Glomerular endothelial cell (primary cell): ENCODE measurements at places on chromosomes 1 and 21. TPM values are rescaled to one million over a fixed set of nuclear protein-coding genes. Genes with fewer than 3 reads are reported as not detected.

The CDA gene
- 0.92 and 3.4 TPM in 2 replicates for total RNA-seq

The VSIG8 gene
- total RNA-seq: 0.35 TPM in 1 of 2 replicates, not detected in the other

DNA sequence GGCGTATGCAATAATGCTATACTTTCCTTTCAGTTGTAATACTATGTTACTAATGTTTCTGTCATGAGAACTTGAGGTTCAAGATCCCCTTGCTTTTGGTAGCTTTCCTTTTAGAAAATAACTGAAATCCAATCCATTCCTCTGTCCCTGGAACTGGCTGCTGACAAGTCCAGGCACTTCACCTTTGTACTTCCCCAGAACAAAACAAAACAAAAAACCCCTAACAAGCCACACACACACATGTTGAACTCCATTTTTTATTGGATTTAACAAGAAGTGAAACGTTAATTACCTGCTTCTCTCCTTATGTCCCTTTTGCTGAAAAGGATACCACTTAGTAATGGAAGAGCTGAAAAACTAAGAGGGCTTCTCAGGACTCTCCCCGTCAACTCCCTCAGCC is 26.1 kb upstream of the SDC3 start:
- DNase-seq: no peak

- no peak for DNase-seq
Measured at GRCh38 chr1:231045286-231045685, 5.2 kb upstream of the FAM89A start.

The KCNA2 gene
- total RNA-seq: not detected in 2 replicates

The AGL gene
- total RNA-seq: 8.1 and 10.9 TPM in 2 replicates

The LHX8 gene
- not detected in 2 replicates for total RNA-seq

DNA sequence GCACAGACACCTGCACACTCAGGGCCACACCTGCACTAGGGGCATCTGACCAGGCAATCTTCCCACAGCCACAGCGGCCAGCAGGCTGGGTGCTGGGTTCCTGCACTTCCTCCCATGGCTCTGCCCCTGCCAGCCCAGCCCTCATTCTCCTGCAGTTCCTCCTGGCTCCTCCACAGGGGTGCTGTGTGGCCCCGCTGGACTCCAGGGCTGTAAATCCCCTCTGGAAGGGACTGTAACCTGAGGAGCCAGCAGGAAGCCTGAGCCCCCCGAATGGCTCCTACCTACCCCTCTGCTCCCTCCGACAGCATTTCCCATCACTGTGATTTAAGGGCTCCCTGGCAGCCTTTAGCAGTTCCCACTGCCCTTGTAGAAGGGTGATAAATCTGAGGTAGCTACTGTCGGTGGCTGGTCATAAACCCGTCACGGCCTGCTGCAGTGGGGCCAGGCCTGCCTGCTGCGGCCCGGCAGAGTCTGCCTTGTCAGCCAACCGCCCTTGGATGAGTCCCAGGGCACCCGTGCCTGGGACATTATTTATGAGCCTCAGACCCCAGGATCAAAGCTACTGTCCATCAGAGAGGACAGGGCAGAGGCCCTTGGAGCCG is 8.8 kb downstream of the UBL4B start:
- no peak for DNase-seq

The NUDT17 gene
- total RNA-seq: 3.4 and 5.7 TPM in 2 replicates

GRCh38 chr1:41474490-41475271 is 9.8 kb downstream of the EDN2 start:
- no peak for DNase-seq

The LCE1E gene
- total RNA-seq: not detected in 2 replicates

The ARHGAP30 gene
- total RNA-seq: not detected in 2 replicates

DNA sequence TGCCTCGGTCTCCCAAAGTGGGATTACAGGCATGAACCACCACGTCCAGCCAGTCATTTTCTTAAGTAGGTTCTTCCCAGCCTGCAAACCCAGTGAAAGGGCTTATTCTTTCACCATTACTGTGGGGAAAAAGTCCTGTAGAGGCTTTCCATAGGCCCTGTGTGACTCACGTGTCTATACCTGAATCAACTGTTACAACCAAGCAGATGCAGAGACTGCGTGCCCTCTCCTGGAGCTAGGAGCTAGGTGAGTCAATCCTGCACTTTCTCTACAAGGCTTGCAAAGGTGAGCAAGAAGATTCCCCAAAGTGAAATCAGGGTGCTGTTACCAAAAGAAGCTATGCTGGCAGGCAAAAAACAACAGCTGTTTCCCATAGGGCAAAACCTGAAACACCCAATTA is 13.8 kb upstream of the MPZL1 start:
- DNase-seq: no peak

DNA sequence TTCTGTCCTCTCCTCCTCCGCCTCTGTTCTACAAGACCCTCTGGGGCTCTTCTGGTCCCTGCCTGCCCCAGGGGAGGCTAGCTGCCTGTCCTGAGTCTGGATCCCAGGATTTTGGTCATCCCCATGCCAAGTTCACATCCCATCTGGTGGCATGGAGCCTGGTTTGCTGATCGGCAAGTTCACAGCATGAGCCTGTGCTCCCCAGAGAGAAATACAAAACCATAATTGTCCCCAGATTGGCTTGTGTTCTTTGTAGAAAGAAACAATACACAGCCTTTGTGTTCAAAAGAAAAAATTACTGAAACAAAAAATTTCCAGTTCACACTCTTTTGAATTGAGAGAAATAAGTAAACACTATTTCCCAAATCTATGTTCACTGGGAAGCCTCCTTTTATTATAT is 149.4 kb upstream of the ZC3H12A start:
- no peak for DNase-seq

DNA sequence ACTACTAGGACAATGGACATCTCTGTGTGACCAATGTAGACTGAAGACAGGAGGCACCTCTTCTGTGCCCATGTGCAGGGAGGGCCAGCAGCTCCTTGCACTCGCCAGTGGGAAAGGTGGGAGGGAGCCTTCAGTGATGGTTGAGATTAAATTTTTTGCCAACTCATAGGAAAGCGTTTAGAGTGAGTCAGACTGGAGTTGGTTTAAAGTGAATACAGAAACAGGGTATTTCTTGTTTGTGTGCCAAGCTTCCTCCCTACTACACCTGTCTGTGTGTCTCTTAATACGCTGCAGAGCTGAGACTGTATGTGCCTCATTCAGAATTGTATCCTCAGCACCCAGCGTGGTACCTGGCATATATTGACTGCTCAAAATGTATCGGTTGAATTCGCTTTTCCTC is 13.5 kb upstream of the COL16A1 start:
- no peak for DNase-seq

The TNFRSF8 gene
- 0.18 TPM in 1 of 2 replicates, not detected in the other for total RNA-seq

The ARMH1 gene
- total RNA-seq: not detected in 2 replicates

GRCh38 chr1:228944296-228944695 is 209.0 kb downstream of the RHOU start:
- no peak for DNase-seq

- no peak for DNase-seq
Measured at GRCh38 chr1:17635811-17636210, 96.3 kb downstream of the ARHGEF10L start.

The SPATA1 gene
- total RNA-seq: 7.2 TPM in 1 of 2 replicates, not detected in the other

The GBP6 gene
- not detected in 2 replicates for total RNA-seq

The CD2 gene
- not detected in 2 replicates for total RNA-seq

DNA sequence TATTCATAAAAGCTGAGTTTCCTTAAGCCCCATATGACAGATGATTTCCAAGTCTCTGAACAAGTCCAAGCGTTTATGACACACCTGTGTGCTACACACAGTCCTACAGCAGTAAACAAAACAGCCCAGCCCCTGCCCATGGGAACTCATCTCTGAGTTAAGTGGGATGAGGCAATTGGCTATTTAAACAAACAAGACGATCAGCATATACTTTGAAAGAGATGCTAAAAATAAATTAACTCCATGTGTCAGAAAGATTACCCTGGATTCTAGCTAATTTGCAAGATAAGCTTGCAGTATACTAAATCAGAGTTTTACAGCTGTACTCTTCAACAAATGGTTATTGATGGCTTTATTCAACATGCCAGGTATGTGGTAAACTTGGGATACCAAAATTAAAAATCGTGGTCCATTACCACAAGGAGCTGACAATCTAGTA is 7.0 kb downstream of the PSMG1 start:
- no peak for DNase-seq

GRCh38 chr1:234782105-234782751 is 172.2 kb upstream of the IRF2BP2 start:
- no peak for DNase-seq

DNA sequence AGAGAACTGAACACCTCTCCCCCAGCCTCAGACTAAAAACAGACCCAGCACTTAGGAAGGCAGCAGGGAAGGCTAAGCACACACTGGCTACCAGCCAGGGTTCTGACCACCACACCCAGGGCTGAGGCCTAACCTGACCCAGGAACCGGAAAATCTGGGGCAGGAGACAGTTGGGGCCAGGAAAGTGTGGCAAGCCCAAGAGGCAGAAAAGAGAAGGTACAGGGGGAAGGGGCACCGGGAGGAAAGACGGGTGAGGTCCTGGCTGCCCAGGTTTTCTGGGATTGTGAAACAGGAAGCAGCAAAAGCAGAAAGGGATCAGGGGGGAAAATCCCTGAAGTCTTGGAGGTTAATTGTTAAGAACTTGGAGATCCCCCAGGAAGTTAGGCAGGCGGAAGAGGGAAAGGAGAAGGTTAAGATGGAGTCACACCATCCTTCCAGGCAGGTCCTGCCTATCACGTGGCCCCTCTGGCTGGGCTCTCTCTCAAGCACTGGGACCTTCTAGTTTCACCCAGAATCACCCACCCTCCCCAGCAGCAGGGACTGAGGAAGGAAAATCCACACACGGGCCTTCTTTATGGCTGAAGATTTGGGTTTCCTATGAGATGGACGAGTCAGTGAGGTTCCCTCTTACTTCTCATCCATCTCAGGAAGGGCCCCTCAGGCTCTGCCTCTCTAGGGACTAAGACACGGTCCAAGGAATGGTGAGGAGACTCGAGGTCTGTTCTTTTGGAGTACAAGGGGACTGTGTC is 2.6 kb downstream of the HDGF start:
- no peak for DNase-seq

DNA sequence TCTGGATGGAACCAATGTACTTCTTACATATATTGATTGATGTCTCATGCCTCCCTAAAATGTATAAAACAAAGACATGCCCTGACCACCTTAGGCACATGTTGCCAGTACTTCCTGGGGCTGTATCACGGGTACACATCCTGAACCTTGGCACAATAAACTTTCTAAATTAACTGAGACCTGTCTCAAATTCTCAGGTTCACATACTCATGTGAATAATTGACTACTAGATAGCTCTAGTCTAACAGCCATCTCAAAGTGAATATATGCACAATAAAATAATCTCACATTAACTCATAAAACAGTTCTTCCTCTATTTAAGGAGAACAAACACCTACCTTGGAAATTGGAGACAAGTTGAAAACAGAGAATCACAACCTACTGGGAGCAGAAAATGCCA is 5.6 kb downstream of the DNAI4 start:
- DNase-seq: no peak

- no peak for DNase-seq
Measured at GRCh38 chr1:40450495-40451237, 390 bp downstream of the ZFP69B start.

- DNase-seq: no peak
Measured at GRCh38 chr1:22121421-22121911, 21.4 kb downstream of the WNT4 start.

- no peak for DNase-seq
Measured at GRCh38 chr1:16212251-16212961, at the start of gene ARHGEF19. TSS of gene ARHGEF19 (minus strand) at chr1:16212652. CDS start at chr1:16209054, 3,598 bp downstream.

DNA sequence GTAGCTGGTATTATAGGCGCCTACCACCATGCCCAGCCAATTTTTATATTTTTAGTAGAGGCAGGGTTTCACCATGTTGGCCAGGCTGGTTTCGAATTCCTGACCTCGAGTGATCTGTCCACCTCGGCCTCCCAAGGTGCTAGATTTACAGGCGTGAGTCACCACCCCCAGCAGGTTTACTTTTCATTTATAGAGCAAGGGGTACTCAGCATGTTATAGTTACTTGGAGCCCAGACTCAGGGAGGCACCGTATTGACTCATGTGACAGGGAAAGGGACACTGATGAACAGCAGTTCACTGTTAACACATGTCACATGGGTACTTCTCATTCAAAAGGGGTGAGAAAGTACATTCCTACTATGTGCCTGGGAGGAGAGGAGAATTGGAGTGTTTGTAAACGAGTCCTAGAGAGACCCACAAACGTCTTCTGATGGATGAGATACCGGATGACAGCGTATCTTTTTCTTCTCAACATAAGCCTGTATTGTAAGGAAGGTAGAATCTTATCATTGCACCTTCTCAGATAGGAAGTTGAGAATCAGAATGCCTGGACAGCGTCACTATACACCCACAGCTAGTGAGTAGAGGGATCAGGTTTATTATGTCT is 510.0 kb downstream of the USP25 start:
- no peak for DNase-seq

The COL11A1 gene
- total RNA-seq: 0.12 TPM in 1 of 2 replicates, not detected in the other

GRCh38 chr21:17371450-17371849 is 141.4 kb upstream of the CXADR start:
- DNase-seq: no peak

DNA sequence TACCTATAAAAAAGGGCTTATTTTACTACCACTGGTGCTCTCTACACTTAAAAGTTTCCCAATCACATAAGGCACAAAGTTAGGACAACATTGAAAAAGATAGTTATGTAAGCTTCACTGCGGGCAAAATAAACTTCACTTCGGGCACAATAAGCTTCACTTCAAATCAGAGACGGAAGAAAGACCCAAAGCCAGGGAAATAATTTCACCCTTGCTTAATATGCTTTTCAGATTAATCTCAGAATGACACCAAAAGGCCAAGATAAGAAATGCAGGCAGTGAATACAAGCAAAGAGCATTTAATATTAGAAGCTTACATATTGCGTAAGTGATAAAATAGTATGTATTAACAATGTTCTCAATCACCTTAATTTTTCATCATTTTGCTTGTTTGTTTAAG is 444.2 kb downstream of the SETD4 start:
- no peak for DNase-seq

The MAP10 gene
- 1.3 TPM in 2 replicates for total RNA-seq

DNA sequence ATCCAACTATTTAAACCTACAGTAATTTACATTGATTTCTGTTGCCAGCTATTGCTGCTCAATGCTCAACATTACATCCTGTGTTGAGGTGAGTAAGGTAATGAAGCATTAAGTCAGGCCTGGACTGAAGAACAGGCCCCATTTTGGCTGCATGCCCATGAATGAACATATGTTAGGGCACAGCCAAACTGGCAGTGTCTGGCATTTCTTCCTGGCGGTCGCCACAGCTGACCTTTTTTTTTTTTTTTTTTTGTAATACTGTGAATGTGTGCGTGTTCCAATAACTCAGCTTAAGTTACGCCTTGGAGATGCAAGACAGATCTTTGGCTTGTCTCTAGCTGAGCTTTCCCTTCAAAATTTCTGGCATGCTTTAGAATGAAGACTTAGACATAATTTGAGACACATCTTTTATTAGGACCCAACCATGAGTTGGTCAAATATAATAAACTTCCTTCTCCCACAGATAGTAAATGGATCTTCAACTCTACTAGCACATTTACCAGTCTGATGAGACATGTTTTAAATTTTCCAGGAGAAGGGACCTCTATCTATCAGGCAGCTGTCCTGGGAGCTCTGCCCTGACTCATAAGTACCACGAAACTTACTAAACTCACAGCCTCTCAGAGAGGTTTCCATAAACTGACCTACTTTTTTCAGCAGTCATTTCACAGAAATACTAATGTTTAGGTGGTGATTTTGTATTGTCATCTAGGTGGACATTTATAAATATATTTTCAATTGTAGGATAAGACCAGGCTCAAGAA is 341.1 kb upstream of the RUNX1 start:
- no peak for DNase-seq

The PLA2G2A gene
- not detected in 2 replicates for total RNA-seq

GRCh38 chr1:165895451-165895871 is 68.0 kb downstream of the UCK2 start:
- DNase-seq: no peak

- no peak for DNase-seq
Measured at GRCh38 chr1:213582976-213583567, 404.7 kb upstream of the PROX1 start.

- DNase-seq: no peak
Measured at GRCh38 chr1:22296701-22297591, 154.0 kb upstream of the WNT4 start.
